ENCODE measurements at places on chromosomes 4 and X. TPM values are rescaled to one million over a fixed set of nuclear protein-coding genes. Genes with fewer than 3 reads are reported as not detected.

RHOH gene
- 0.65 TPM for total RNA-seq

GYG2 gene
- 0.68 TPM for total RNA-seq

ASB12 gene
- total RNA-seq = not detected

TCEAL7 gene
- 1.2 TPM for total RNA-seq

CPZ gene
- not detected for total RNA-seq

ENPEP gene
- total RNA-seq = 0.14 TPM

TSPAN7 gene
- total RNA-seq = 28.4 TPM

ARMCX4 gene
- 6.9 TPM for total RNA-seq

TCEAL6 gene
- not detected for total RNA-seq

C4orf50 gene
- total RNA-seq = under 0.01 TPM

PNCK gene
- not detected for total RNA-seq

ARHGAP36 gene
- total RNA-seq = not detected

P2RY4 gene
- not detected for total RNA-seq
